ENCODE measurements at places on chromosomes 13 and 19. TPM values are rescaled to one million over a fixed set of nuclear protein-coding genes. Genes with fewer than 3 reads are reported as not detected.

GRCh38 chr19:22603518-22604440 lies 30.3 kb upstream of the ZNF492 start:
- H3K4me1 ChIP-seq: no peaks in the 10 kb centered on the region
- no peak overlapping the region for H3K27ac ChIP-seq
- H3K27me3 ChIP-seq: no peaks in the 10 kb centered on the region
- no peak overlapping the region for H3K4me3 ChIP-seq
- no peaks in the 10 kb centered on the region for H3K36me3 ChIP-seq

DNA sequence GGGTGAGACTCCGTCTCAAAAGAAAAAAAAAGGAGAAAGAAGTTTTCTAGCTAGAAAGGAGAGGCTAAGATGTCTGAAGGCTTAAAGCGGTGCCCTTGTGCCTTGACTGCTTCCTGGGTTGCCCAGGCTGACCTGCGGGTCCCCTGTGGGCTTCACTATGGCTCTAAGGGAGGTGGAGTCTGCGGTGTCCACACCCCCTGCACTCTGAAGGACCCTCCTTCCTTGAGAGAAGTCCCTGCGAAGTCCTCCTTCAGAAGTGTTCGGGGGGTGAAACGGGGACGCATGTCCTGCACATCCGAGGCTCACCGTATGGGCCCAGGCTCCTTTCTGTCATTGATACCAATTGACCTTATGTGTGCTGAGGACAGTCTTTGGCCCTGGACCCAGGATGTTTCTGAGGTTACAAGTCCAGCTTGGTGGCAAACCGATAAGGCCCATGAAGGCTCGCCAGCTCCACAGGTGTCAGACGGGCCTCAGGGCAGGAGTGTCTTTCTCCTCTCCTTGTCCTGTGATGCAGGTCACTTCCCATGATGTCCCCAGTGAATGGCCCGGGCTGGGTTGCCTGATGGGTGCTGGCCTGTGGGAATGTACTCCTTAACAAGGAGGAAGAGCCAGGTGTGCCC lies 11.6 kb upstream of the RNF113B start:
- H3K36me3 ChIP-seq: no peaks in the 10 kb centered on the region
- H3K27ac ChIP-seq: peak overlapping the region; percentile 62
- H3K27me3 ChIP-seq: no peaks in the 10 kb centered on the region
- no peak overlapping the region for H3K4me3 ChIP-seq

- H3K4me1 ChIP-seq: peaks cover 50% of the 10 kb centered on the region
- DNase-seq: no peak
- peak overlapping the region; percentile 88 for H3K27ac ChIP-seq
- no peaks in the 10 kb centered on the region for H3K36me3 ChIP-seq
- peaks cover 99% of the 10 kb centered on the region for H3K27me3 ChIP-seq
These were observed 621 bp downstream of the SOX21 start for GRCh38 chr13:94711561-94712286.

- H3K4me3 ChIP-seq: no peak overlapping the region
- H3K36me3 ChIP-seq: peaks cover 72% of the 10 kb centered on the region
- H3K27me3 ChIP-seq: no peaks in the 10 kb centered on the region
- peaks cover 5% of the 10 kb centered on the region for H3K4me1 ChIP-seq
- no peak overlapping the region for H3K27ac ChIP-seq
These were observed 36.8 kb downstream of the TRPM4 start for GRCh38 chr19:49194408-49194807.

GRCh38 chr13:39144941-39145533 lies 106.8 kb downstream of the NHLRC3 start:
- H3K27ac ChIP-seq: no peak overlapping the region
- DNase-seq: peak; percentile 33
- no peak overlapping the region for H3K4me3 ChIP-seq
- H3K27me3 ChIP-seq: no peaks in the 10 kb centered on the region
- H3K4me1 ChIP-seq: peaks cover 5% of the 10 kb centered on the region

GRCh38 chr13:41179593-41180250 lies 14.6 kb downstream of the KBTBD7 start:
- no peak overlapping the region for H3K27ac ChIP-seq
- H3K4me1 ChIP-seq: no peaks in the 10 kb centered on the region
- H3K4me3 ChIP-seq: no peak overlapping the region
- no peaks in the 10 kb centered on the region for H3K36me3 ChIP-seq

DNA sequence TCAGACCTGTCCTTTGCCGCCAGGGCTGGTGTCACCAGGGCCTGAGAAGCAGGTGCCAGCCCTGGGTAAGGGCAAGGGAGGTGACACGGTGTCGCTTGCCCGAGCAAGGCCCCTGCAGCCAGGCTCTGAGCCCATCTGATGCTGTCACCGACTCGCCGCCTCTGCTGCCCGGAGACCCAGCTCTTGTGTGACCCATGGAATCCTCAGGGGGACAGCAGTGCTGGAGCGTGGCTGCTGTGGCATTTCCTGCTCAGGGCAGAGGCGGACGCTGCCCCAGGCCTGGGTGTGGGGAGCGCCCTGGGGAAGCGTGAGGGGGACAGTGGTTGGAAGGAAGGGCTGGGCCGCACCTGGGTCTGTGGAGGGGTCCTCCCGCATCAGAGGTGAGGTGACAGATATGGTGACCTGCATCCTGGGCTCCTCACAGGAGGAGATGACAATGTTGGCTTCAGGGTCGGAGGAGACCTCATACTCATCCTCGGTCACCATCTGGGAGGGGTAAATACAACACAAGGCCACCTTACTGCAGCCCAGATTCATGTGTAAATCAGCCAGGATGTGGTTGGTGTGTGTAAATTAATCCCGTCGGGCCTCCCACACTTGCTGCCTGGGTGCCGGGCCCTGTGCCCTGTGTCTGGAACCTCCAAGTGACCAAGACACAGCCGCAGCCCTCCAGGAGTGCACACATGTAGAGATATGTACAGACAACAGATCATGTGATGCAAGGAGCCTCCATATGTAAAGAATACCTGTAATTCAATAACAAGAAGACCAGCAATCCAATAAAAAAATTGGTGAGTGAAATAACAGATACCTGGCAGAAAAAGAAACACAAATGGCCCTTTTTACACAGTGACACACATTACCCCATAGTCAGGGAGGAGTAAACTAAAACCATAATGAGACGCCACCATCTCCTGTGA lies 27.6 kb upstream of the MATK start:
- no peaks in the 10 kb centered on the region for H3K36me3 ChIP-seq
- no peak for DNase-seq
- H3K4me1 ChIP-seq: peaks cover 26% of the 10 kb centered on the region
- peaks cover 15% of the 10 kb centered on the region for H3K27me3 ChIP-seq
- H3K27ac ChIP-seq: peak overlapping the region; percentile 70

DNA sequence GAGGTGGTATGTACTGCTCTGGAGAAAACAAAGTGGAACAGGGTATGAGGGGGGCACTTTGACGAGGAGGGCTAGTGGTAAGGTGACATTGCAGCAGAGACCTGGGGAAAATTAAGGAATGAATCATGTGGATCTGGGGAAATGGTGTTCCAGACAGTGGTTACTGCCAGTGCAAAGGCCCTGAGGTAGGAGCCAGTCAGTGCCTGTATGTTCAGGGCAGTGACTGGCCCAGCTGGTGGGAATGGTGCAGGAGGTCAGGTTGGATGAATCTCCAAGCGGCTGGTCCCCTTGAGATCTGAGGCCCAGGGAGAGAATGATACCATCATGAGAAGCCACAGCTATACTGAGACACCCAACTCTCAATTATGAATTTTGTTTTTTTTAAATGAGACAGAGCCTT lies 4.9 kb downstream of the VAV1 start:
- no peaks in the 10 kb centered on the region for H3K27me3 ChIP-seq
- no peak overlapping the region for H3K4me3 ChIP-seq
- no peaks in the 10 kb centered on the region for H3K36me3 ChIP-seq
- H3K4me1 ChIP-seq: peaks cover 5% of the 10 kb centered on the region
- H3K27ac ChIP-seq: no peak overlapping the region

DNA sequence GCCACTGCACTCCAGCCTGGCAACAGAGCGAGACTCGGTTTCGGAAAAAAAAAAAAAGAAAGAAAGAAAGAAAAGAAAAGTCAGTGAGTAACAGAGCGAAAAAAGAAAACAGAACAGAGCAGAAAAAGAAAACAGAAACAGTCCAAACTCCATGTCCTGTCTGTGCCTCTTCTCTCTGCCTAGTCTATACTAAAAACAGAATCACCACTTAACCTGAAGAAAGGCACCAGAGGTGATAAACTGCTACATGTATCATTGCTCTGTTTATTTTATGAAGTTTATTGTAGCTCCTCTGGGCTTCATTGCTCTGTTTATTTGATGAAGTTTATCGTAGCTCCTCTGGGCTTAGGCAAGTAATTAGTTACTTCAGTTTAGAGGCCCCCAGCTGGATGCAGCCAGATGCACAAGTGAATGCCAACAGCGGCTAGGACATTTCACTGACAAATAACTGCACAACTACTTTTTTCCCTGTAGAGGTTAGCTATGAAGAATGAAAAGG lies 39.2 kb downstream of the TBC1D4 start:
- H3K27ac ChIP-seq: no peak overlapping the region
- no peaks in the 10 kb centered on the region for H3K27me3 ChIP-seq
- no peak for DNase-seq

GRCh38 chr19:1266129-1266915 lies 2.8 kb upstream of the CIRBP start:
- DNase-seq: peak; percentile 93
- no peaks in the 10 kb centered on the region for H3K27me3 ChIP-seq
- H3K4me1 ChIP-seq: peaks cover 89% of the 10 kb centered on the region
- peak overlapping the region; percentile 44 for H3K4me3 ChIP-seq
- H3K36me3 ChIP-seq: peaks cover 6% of the 10 kb centered on the region

DNA sequence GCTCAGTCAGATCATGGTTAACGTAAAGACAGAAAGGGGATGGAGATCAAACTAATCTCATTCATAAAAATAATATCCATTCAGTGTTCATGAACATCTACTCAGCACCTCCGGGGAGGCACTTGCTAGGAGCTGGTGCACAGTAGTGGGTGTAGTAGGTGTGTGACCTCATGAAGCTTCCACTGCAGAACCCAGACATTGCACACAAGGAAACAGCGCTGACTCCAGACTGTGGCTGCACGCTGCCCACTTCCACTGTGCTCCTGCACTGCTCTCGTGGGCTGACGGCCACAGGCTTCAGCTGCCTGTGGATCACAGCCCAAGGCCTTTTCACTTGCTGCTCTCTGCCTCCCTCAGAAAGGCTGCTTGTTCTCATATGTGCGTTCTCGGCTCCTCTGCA lies 214.4 kb upstream of the ZNF507 start:
- no peak overlapping the region for H3K4me3 ChIP-seq
- H3K27ac ChIP-seq: no peak overlapping the region
- H3K4me1 ChIP-seq: no peaks in the 10 kb centered on the region
- peak; percentile 4 for DNase-seq

- peaks cover 72% of the 10 kb centered on the region for H3K27me3 ChIP-seq
- peak within 1 kb of the TSS; percentile 13 for H3K4me3 ChIP-seq
- no peak for DNase-seq
- H3K36me3 ChIP-seq: no peaks in the 10 kb centered on the region
- peaks cover 31% of the 10 kb centered on the region for H3K4me1 ChIP-seq
- no peak within 1 kb of the TSS for H3K27ac ChIP-seq
These were observed at the start of gene SHISA7 for GRCh38 chr19:55443045-55443823. TSS of gene SHISA7 (minus strand) at chr19:55443300. CDS start at chr19:55442863, 437 bp downstream.

DNA sequence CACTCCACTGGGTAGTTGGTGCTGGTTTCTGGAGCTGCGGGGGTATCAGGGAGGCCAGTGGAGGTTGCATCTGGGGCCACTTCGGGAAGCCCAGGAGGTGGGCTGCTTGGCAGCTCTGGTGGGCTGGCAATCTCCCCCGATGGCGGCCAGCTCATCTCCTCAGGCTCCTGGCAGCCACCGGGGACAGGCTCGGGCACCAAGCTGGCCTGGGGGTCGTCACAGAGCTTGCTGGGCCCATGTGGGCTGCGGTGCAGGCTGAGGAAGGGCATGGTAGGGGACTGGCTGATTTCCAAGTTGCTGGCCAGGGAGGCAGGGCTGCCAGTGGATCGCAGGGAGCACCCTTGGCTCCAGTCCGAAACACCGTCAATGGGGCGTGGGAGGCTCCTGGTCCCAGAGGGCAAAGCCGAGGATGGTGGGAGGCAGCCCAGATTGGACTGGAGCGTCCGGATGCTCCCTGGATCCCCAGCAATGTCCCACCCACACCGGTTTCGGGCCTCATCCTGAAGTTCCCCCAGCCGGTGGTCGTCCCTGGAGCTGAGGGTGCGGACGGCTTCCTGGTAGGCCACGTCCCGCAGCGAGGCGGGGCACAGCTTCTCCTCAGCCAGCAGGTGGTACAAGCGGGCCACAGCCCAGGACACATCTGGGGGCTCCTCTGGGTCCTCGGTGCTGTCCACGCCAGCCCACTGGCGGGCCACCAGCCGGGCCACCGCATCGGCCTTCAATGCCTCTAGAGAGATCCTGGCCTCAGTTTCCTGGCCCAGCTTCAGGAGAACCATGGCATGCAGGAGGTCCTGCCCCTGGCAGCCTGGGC lies 13.8 kb downstream of the TICAM1 start:
- peaks cover 38% of the 10 kb centered on the region for H3K4me1 ChIP-seq
- no peak overlapping the region for H3K4me3 ChIP-seq
- peaks cover 54% of the 10 kb centered on the region for H3K36me3 ChIP-seq
- DNase-seq: no peak

DNA sequence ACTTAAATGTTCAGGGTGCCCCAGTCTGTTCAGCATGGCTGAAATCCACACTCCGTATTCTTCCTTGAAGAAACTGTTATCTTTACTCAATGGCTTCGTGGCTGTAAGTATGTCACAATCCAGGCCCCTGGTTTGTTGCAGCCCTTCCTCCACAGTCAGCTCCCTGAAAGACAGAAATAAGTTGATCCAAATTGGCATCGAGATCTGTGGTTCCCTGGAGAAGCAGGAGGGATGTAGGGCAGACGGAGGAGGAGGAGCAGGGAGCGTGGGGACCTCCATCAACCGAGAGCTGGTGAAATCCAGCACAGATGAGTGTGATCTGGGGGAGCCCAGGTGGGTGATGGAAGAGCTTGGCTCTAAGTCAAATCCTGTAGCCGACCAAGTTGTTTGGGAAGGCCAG lies 304 bp downstream of the TSPAN16 start:
- H3K27me3 ChIP-seq: no peaks in the 10 kb centered on the region
- H3K27ac ChIP-seq: peak overlapping the region; percentile 52
- H3K36me3 ChIP-seq: no peaks in the 10 kb centered on the region
- peaks cover 41% of the 10 kb centered on the region for H3K4me1 ChIP-seq
- no peak overlapping the region for H3K4me3 ChIP-seq

- no peaks in the 10 kb centered on the region for H3K27me3 ChIP-seq
- no peak overlapping the region for H3K4me3 ChIP-seq
- H3K36me3 ChIP-seq: no peaks in the 10 kb centered on the region
- H3K4me1 ChIP-seq: peaks cover 19% of the 10 kb centered on the region
These were observed 444.8 kb downstream of the FOXO1 start for GRCh38 chr13:40221460-40222201.

- no peak overlapping the region for H3K27ac ChIP-seq
- H3K27me3 ChIP-seq: no peaks in the 10 kb centered on the region
- no peaks in the 10 kb centered on the region for H3K36me3 ChIP-seq
- H3K4me3 ChIP-seq: no peak overlapping the region
- DNase-seq: peak; percentile 10
These were observed 29.4 kb upstream of the STK24 start for GRCh38 chr13:98606296-98606695.

The WDR62 gene
- total RNA-seq: 3.7 TPM

The LINGO3 gene
- not detected for total RNA-seq

The EFNA2 gene
- not detected for total RNA-seq

The PRKCG gene
- not detected for total RNA-seq

The CACNA1A gene
- 0.58 TPM for total RNA-seq

The FUT2 gene
- 33.9 TPM for total RNA-seq

The ZFP36 gene
- total RNA-seq: 201 TPM

The ZNF90 gene
- total RNA-seq: 67.1 TPM

The WDR87 gene
- not detected for total RNA-seq

The LRRC63 gene
- total RNA-seq: not detected

Data from stomach (tissue), 19 donors.